ENCODE measurements at places on chromosomes 12 and 14. TPM values are rescaled to one million over a fixed set of nuclear protein-coding genes. Genes with fewer than 3 reads are reported as not detected.

Gene KRT6B
- not detected for total RNA-seq

Gene BEGAIN
- total RNA-seq: not detected

Gene GPR135
- total RNA-seq: 4.1 TPM

Gene PIWIL1
- total RNA-seq: not detected

Gene MYH6
- not detected for total RNA-seq

Gene DLK1
- total RNA-seq: not detected

Gene TAS2R9
- total RNA-seq: not detected

Gene BMAL2
- total RNA-seq: 71.3 TPM

Gene TMTC1
- 44.1 TPM for total RNA-seq

Gene FOXA1
- 0.15 TPM for total RNA-seq

Gene DDX47
- total RNA-seq: 52.3 TPM

Gene KRT73
- total RNA-seq: not detected

Gene LMO3
- total RNA-seq: 2.0 TPM

Gene NDUFA12
- total RNA-seq: 53.9 TPM

Gene FZD10
- total RNA-seq: not detected

Gene CFAP54
- total RNA-seq: 3.1 TPM

Gene SERPINA3
- total RNA-seq: 0.15 TPM

Gene PPP1R1A
- total RNA-seq: not detected

Gene AMN
- 0.15 TPM for total RNA-seq

Gene CORO1C
- total RNA-seq: 306 TPM

Gene CLEC9A
- not detected for total RNA-seq

Gene FAM161B
- 4.1 TPM for total RNA-seq

Gene TOGARAM1
- 19.0 TPM for total RNA-seq

Gene BICDL1
- total RNA-seq: under 0.01 TPM

Gene SELPLG
- 4.1 TPM for total RNA-seq

Gene SYNDIG1L
- 0.15 TPM for total RNA-seq

Gene LUM
- total RNA-seq: 202 TPM

Gene MIP
- not detected for total RNA-seq

Gene ERP27
- not detected for total RNA-seq

Data from smooth muscle cell of trachea (primary cell).